Stimulated activated CD4-positive, alpha-beta T cell treated with anti-CD3 and anti-CD28 coated beads, Interleukin-1b, Interleukin-23, amount 100 ng/mL, for 1 hour (primary cell): ENCODE measurements at places on chromosomes 5 and 9.

GRCh38 chr5:145014109-145014508 is 821.0 kb downstream of the PRELID2 start:
- no peak for DNase-seq

DNA sequence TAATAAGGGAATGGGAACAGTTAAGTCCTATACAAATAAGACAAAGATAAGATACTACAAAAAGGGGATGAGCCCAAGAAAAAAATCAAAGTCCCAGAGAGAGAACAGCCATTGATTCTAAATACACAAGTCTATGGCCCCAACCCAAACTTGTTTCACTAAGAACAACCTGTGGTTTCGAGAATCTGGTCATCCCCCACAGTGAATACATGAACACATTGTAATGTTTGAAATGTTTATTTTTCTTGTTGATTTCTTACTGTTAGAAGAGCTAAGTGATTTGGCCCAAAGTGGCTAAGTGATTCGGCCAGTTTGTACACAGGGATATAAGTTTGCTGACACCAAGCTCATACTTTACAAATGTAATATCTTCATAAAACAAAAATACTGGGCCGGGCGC is 3.3 kb upstream of the ABCA1 start:
- DNase-seq, result no peak

- no peak for DNase-seq
These were observed 630.7 kb upstream of the ZNF608 start for GRCh38 chr5:125377141-125377540.

DNA sequence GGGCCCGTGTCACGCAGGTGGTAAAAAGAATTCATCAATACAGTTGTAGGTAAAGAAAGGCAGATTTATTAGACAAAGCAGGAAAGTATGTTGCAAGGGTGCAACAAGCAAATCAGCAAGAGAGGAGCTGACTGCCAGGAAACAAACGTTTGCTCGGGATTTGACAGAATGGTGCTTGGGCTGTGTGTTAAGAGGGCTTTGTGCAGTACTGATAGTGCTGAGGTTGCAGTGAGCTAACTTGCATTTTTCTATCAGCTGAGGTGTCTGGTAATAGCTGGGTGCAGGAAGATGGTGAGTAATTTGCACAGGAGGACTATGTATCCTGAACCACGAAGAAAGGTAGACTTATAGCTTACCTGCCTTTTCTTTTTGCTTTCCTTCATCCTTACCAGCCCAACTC is 3.9 kb upstream of the RARS1 start:
- no peak for DNase-seq

DNA sequence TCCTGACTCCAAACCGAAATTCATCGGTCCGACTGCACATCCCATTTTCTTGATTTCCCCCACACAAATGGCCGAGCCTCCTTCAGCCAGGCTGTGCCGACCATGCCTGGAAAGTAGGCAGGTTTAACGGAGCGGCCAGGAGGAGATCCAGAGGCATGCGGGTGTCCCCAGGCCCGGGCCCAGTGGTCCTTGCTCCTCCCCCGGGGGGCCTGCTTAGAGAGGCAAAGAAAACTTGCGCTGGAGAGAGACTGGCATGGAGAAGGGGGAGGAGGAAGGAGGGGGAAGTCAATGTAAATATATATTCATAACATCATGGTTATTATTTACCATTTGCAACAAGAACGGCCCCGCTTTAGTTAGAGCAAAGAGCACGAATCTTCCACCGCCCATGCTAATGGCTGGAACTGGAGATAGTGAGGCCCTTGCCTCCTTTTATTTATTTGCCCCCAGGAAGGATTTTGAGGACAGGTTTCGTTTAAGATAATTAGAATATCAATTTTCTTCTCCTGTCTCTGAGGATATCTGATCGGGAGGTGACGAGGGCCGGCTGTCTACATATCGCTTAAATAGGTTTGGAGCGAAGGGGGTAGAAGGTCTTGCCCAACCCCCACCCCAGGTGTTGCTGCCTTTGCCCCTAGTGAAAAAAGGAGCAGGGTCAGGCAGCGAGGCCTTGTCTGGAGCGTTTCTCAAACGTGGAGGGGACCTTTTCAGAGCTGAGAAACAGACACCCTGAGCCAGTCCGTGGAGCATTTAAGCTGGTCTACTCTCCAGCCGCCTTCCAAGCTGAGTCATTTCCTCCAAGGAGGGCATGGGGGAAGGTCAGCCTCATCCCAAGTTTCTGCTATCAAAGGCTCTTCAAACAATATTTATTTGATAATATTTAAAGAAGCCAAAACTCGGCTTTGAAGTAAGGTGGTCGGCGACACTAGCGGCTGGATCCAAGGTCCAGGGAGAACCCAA is 2.5 kb downstream of the BARHL1 start:
- no peak for DNase-seq

GRCh38 chr9:74035786-74036185 is 461.3 kb upstream of the RORB start:
- no peak for DNase-seq

DNA sequence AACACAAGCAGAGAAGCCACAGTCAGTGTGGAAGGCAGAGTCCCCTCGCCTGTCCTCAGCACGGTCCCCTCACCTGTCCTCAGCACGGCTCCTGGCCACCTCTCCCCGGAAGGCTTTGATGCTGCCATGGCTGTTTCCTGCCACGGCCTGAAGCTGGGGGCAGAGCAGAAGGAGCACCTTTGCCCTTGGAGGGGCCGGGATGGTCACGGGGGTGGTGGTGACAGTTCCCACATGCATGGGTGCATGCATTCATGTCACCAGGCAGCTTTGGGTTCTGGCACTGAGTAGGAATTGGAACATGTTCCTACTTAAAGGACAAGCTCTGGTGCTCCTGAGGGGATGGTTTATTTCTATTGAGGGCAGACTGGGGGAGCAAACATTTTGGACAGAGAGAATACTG is 57.8 kb upstream of the PHYKPL start:
- no peak for DNase-seq
